ENCODE measurements at places on chromosomes 7 and 10.

DNA sequence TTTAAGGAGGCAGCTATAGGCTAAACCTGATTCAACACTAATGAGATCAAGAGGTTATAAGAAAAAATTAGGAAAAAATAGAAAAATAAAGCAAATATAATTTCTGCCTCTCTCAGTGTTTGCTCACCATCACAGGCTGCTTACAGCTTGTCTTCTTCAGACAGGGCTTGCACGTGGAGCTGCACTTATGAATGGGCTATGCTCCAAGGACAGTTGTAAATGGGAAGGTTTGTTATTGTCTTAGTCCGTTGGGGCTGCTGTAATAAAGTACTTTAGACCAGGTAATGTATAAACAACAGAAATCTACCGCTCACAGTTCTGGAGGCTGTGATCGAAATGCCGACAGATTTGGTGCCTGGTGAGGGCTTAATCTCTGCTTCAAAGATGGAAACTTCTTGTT, 219.8 kb downstream of the NEBL start:
- DNase-seq = no peak

- no peak for DNase-seq
These were observed 25.9 kb upstream of the ZMIZ1 start for GRCh38 chr10:79042639-79043411.

DNA sequence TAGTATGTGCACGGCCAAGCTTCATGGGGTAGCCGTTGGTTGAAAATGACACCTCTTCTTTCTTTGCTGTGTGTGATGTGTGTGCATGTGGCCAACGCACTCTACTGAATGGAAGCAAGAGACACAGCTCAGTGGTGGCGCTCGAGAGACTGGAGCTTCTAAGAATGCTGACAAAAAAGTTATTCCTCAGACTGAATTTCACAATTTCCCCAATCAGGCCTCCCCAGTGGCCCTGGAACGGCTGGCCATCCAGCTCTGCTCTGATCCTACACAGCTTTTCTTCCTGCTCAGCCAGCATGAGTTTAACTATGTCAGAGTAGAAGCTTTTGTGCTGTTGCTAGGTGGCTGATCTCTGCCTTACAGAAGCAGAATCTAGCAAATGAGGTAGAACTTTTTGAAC, 186.7 kb upstream of the PLXDC2 start:
- DNase-seq = no peak

GRCh38 chr10:129892548-129893052, 71.5 kb downstream of the EBF3 start:
- no peak for DNase-seq

GRCh38 chr7:90290244-90291113, 30.6 kb downstream of the FAM237B start:
- DNase-seq = no peak

DNA sequence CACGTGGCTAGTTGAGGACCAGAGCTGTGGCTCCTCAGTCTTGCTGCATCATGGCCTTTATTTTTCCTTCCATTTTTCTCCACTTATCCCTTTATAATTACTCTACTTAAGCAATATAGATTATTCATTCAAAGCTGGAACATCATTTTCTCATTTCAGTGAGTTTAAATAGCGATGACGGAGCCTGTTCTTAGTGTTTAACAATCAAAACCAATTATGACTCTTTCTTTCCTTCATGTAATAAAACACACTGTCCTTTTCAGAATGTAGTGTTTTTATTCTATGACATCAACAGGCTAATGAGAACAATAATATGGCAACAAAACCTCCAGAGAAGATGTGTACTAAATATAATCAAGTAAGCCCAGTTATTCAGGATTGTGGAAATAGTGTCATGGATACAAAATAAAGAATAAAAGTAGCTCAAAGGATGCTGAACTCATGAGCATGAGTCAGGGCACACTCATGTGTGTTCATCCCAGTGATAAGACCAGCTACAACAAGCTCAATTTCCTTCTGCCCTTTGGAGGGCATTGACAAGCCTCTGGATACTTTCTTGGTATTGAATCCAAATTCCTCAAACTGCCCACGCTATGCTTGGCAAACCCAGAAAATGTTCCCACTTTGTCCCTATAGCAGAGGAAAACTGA, 188.4 kb downstream of the CYP26A1 start:
- DNase-seq = no peak

Measured in activated T-cell treated with anti-CD3 and anti-CD28 coated beads for 24 hours (primary cell).